ENCODE measurements at places on chromosomes 3 and 15.

GRCh38 chr3:120767106-120767505 is 24.6 kb downstream of the GTF2E1 start:
- no peak for DNase-seq

- no peak for DNase-seq
Measured at GRCh38 chr15:71811036-71811736, 832 bp downstream of the NR2E3 start.

DNA sequence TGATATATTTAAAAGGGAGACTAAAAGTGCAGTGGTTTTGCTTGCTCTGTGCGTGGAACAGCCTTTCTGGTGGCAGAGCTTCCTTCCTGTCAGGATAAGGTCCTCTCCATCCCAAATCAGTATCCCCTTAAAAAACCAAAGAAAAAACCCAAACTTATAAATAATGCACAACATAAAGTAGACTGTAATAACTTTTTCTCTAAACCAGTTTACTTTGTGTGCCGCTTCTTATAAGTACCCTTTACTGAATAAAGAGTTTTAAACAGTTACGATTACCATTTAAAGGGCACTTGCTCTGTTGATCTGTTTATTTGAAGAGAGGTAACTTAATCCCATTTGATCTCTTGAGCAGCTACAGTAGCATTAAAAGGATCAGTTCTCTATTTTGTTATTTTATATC is 2.5 kb downstream of the PIK3CA start:
- no peak for DNase-seq

DNA sequence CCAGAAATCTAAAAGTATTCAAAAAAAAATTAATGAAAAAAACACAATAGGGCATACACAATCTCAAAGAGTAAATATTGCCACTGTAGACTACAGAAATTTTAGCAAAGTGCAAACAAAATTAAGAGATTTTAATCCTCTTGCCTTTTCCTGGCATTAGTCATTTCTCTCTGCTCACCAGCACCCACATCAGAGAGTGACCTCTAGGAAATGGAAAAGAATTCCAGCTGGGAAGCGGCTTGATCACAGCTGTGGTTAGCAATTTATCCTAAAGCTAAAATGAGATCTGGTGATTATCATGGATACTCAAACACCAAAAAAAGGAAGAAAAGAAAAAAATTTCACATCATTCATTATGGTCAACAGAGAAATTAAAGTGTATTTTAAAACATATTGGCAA is 7.5 kb downstream of the CSNK1G1 start:
- no peak for DNase-seq

DNA sequence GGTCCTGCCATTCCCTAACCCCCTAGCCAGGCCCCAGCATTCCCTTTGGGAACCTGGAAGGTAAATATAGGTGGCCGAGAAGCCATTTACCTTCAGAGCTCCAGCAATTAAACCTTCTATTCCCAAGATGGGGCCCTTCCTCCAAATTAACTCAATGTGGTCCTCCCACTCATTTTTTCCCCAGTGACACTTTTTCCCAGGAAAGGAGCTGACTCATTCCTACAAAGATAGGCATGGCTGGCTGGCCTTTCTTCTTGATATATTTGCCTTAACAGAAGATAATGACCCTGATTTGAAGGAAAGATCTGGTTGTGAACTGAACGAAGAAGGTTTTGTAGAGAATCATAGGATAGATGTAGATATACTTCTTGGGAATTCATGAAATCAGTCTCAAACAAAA is 279.0 kb upstream of the VEPH1 start:
- no peak for DNase-seq

All from NCI-H2029 treated with DMSO at 0.1 percent for 48 hours (cell line).